Smooth muscle cell of trachea (primary cell): ENCODE measurements at places on chromosomes 3 and 15. TPM values are rescaled to one million over a fixed set of nuclear protein-coding genes. Genes with fewer than 3 reads are reported as not detected.

GP9 gene
- total RNA-seq: not detected in 2 replicates

WDR72 gene
- not detected in 2 replicates for total RNA-seq

C3orf20 gene
- total RNA-seq: under 0.01 TPM in 1 of 2 replicates, not detected in the other

DNAH1 gene
- 1.9 and 5.0 TPM in 2 replicates for total RNA-seq

PATL2 gene
- total RNA-seq: 1.2 and 1.3 TPM in 2 replicates
